ENCODE measurements at places on chromosomes 2 and 18. TPM values are rescaled to one million over a fixed set of nuclear protein-coding genes. Genes with fewer than 3 reads are reported as not detected.

GALNT3 gene
- total RNA-seq: 78.5 TPM

TM4SF20 gene
- total RNA-seq: not detected

CREG2 gene
- total RNA-seq: not detected

- H3K4me3 ChIP-seq: no peak overlapping the region
- H3K4me1 ChIP-seq: peaks cover 11% of the 10 kb centered on the region
- no peaks in the 10 kb centered on the region for H3K36me3 ChIP-seq
Observed at GRCh38 chr2:191247381-191248057, 2.3 kb downstream of the MYO1B start.
